ENCODE measurements at places on chromosomes 7 and 10.

GRCh38 chr7:7696458-7697119, 21.8 kb downstream of the RPA3 start:
- DNase-seq: no peak

- DNase-seq: no peak
Observed at GRCh38 chr7:139095194-139095659, 14.3 kb downstream of the ZC3HAV1 start.

DNA sequence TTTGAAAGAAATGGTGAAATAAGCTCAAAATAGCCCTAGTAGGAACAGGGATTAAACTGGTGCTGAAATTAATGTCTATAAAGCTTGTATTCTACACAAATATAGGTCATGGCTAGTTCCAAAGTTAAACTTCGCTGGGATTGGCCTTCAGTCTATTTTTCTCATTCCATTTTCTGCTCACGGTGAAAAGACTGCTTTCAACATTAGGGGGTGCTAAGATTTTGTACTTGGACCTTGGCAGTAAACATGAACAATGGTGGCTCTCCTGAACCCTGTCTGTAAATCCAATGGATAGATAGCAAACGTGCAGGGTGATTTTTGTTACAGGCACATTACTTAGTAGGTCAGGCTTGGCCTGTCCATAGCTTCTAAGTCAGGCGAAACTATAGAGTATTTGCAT, 36.0 kb upstream of the RSU1 start:
- DNase-seq: peak; percentile 35

DNA sequence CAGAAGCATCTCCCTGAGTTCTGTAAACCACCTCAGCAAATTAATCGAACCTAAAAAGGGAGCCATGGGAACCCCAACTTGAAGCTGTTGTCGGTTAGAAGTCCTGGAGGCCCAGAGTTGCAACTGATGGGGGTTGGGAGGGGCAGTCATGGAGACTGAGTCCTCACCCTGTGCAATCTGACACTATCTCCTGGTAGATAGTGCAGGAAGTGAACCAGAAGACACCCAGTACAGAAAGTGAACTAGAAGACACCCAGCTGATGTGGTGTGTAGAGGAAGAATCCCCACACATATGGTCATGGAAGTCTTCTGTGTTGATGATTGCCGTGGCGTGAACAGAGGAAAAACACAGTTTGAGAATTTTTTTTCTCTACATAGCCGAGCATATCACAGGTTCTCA, 58.8 kb upstream of the SRRM3 start:
- no peak for DNase-seq

DNA sequence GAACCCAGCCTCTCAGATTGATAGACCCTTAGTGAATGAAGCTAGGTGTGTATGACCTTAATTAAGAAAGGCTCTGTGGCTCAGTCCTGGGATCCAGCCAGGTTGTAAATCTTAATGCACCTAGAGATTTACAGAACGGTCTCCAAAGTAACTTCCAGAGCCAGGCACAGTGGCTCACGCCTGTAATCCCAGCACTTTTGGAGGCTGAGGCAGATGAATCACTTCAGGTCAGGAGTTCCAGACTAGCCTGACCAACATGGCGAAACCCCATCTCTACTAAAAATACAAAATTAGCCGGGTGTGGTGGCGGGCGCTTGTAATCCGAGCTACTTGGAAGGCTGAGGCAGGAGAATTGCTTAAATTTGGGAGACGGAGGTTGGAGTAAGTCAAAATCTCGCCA, 24.3 kb downstream of the CALHM2 start:
- DNase-seq: no peak

- DNase-seq: no peak
Observed at GRCh38 chr7:89077992-89078391, 282.5 kb upstream of the TEX47 start.

GRCh38 chr7:68314208-68314607, 1284.1 kb upstream of the AUTS2 start:
- DNase-seq: no peak

GRCh38 chr7:92325173-92325572, 79.4 kb downstream of the ANKIB1 start:
- DNase-seq: no peak

- DNase-seq: no peak
Observed at GRCh38 chr10:83543691-83544462, 595.4 kb upstream of the GHITM start.

GRCh38 chr10:106960812-106961211, 203.7 kb downstream of the SORCS1 start:
- no peak for DNase-seq

DNA sequence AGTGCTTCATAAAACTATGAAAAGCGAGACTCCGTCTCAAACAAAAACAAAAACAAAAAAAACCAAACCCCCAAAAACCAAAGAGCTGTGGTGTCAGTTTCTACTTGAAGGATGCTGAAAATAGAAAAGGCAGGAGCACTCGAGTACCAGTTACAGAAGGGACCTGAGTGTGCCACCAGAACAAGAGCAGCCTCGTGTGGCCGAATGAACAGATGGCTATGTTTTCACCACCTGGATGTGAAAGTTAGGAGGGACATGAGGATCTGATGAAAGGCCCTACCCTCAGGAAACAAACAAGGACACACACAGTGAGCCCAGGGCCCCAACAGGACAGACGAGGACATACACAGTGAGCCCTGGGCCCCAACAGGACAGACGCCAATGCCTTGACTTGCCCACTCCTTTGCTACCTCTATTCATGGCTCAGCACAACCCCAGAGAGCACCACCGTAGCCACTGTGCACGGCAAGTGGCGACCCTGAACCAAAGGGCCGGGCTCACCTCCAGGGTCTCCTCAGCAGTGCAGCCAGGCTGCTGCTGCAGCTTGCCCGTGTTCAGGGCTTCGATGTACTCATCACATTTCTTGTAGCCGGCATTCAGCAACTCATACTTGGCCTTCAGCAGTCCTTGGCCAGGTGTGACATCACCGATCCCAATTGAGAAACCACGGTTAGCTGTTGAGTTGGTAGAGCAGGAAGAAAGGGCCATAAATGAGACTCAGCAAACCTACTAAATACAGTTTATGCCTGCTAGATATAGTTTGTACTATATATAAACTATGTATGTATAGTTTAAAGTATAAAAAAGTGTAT, 24.9 kb downstream of the POLR3A start:
- DNase-seq: no peak

DNA sequence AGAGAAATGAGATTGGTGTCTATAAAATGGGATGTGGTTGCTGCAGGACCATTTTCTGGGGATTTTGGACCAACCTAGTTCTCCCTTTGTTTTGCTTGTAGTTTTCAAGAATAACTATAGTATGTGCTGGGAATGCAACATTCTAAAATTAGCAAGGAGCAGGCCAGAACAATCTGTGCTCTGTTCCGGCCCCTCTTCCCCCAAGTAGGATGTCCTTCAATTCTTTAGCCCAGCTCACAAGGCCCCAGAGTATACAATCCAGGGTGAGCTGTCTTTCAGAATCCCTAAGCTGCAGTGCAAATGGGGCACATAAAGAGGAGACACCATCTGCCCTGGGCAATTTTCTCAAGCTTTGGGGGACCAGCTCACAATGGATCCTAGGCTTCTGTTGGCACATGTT, 809.1 kb downstream of the TNS3 start:
- DNase-seq: no peak

GRCh38 chr10:48274636-48275035, at the start of gene FRMPD2:
Gene FRMPD2 (minus strand): TSS chr10:48274696. CDS start chr10:48274567, 129 bp downstream.
- DNase-seq: no peak

GRCh38 chr7:102849079-102849478, 63.7 kb upstream of the LRRC17 start:
- no peak for DNase-seq

GRCh38 chr10:69871074-69871473, 69.4 kb downstream of the COL13A1 start:
- DNase-seq: no peak

DNA sequence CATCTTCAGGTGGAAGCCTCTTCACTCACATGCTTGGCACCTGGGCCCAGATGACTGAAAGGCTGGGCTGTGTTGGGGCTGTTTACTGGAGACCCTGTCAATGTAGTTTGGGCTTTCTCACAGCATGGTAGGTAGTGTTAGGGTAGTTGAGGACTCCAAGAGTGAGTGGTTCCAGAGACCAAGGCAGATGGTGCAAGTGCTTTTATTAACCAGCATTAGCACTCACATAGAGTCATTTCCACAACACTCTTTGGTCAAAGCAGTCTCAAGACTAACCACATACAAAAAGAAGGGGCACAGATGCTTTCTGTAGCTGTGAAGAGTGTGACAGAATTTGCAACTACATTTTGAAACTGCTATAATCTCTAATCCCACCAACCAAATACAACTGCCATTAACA, 135.0 kb downstream of the RTKN2 start:
- no peak for DNase-seq

DNA sequence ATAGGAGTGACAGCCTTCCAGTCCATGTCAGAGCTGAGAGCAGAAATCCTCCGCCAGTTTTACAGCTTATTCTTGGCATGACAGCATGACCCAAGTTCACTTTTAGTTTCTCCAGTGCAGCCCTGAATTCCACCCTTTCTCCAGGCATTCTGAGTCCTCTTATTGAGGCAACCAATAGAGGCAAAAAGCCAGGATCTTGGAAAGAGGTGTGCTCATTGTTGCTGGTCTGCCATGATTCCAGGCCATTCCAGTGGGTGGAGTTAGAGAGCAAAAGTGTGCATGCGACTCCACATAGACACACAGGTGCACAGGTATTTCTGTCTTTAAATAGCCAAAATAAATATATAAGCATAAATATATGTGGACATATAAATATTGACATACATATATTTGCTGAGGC, 224.7 kb upstream of the ADARB2 start:
- peak; percentile 18 for DNase-seq

GRCh38 chr10:93746844-93747284, 10.9 kb upstream of the LGI1 start:
- peak; percentile 78 for DNase-seq

GRCh38 chr10:9451211-9451773, 1396.8 kb downstream of the GATA3 start:
- no peak for DNase-seq

DNA sequence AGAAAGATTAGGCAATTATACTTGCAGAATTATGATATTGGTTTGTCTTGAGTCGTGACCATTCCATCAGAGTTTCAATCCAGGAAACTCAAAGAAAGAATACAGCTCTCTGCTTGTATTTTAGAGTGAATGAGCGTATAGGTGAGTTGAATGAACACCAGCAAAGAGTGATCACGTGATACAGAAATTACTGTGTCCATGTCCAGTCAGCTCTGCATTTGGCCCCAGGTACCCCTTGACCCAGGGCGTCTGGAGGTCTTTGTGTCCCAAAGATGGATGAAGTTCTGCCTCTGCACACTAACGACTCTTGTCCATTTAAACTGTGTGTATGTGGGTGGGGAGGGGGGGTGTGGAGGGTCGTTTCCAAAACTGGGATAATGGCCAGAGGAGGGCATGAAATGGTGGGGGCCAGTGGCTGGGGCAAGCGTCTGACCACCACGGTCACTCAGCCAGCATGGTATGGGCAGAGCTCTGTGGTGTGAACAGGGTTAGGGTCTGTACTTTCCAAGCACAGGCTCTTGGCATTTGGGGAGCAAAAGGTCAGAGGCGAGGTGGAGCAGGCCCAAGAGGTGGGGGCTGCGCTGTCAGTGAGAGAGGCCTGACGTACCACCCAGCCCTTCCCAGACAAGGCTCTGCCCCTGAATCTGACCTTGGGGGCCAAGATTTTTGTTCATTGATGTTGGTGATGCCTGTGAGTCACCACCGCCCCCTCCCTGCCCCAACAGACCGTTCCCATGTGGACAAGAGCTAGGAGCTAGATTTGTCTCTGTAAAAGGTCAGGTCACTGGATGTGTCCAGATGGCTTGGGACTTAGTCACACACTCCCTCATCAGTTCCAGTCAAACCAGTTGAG, 1.4 kb downstream of the PTPRE start:
- DNase-seq: no peak

DNA sequence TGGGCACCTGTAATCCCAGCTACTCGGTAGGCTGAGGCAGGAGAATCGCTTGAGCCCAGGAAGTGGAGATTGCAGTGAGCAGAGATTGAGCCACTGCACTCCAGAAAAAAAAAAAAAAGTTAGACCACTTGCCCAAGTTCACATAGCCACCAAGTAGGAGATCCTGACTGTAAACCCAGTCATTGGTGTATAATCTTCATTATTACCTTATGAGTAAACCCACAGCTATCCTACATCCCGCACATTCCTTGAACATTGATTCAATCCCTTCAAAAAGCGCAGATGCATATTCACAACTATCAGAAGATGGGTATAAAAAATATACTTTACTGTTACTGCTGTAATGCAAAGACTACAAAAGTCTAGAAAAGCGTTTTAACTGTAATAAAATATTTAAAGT, 512.9 kb downstream of the SUGCT start:
- DNase-seq: no peak

DNA sequence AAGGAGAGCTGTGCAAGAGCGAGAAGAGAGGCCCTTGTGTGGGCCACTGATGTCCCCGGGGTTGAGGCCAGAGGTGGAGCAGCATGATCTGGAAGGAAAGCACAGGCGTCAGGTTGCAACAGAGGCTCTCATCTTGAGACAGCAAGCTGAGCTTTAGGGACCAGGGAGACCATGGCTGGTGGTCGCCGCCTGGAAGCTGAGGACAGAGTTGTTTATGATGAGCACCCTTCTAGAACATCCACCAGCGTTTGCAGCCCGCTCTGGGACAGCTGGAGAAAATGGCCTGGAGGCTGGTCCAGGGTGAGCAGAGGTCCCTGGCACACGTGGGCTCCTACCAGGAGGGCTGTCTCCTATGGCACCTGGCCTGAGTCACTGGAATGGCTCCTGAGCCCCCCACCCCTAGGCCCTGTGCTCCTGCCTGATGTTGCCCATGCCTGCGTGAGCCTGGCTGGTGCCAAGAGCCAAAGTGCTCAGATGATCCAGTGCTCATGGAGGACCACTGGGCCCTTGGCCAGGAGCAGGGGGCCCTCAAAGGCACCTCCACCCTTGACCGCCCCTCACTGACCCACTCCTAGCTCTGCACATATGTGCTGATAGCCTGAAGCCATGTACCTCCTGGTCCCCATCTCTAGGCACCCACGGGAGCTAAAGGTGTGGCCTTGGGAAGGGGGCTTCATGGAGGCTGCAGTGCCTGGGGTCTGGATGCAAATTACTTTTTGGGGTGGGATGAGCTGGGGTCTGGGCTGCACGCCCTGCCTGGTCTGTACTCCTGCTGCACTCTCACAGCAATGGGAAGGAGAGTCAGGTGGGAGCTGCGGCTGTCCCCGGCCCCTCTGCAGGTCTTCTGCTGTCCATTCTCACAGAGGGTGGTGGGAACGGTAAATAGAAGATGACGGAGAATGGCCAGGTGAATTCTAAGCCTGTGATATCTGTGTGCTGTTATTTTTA, 40.1 kb upstream of the RET start:
- DNase-seq: no peak

- DNase-seq: no peak
Observed at GRCh38 chr7:89477991-89478390, 676.3 kb upstream of the STEAP1 start.

GRCh38 chr10:87036623-87037022, 16.5 kb downstream of the FAM25A start:
- no peak for DNase-seq

Measured in small intestine (tissue), 16 donors.